Ovary (tissue), 10 donors: ENCODE measurements at places on chromosomes 6 and 20.

DNA sequence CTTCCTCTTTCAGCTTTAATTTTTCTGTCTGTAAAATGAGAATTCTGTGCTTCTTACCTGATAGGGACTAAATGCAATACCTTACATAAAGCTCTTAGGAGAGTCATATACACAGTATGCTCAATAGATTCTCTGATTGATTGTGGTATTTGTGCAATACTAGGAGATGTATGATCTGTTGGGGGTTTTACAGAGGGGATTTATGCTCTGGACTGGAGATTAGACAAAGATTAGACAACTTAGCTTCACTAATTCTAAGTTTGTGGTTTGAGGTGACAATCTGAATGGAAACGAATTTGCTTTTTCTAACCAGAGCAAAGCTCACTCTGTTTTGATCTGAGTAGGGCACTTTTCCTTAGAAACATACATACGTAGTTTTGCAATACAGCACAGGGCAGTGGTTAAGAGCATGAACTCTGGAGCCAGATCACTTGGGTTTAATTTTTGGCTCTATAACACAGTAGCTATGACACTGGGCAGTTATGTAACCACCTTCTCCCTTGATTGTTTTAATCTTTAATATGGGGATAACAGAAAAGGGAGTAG, 126.2 kb downstream of the RNF144B start:
- no peak for DNase-seq

- no peak for DNase-seq
These were observed 84.4 kb downstream of the MLIP start for GRCh38 chr6:54195637-54196036.

GRCh38 chr6:111710439-111710838, 104.8 kb upstream of the TRAF3IP2 start:
- DNase-seq = no peak

- no peak for DNase-seq
These were observed 6.1 kb upstream of the ULBP2 start for GRCh38 chr6:149935668-149936067.

GRCh38 chr6:136429264-136430065, 120.8 kb downstream of the MAP7 start:
- DNase-seq = no peak

DNA sequence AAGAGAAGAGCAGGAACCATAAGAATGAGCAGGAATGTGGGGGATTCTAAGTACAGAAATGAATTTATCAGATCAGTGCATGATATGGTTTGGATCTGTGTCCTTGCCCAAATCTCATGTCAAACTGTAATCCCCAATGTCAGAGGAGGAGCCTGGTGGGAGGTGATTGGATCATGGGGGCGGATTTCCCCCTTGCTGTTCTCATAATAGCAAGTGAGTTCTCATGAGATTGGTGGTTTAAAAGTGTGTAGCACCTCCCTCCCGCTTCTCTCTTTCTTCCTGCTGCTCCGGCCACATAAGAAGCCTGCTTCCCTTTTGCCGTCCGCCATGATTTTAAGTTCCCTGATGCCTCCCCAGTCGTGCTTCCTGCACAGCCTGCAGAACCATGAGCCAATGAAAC, 49.2 kb downstream of the KHDC1L start:
- DNase-seq = no peak

DNA sequence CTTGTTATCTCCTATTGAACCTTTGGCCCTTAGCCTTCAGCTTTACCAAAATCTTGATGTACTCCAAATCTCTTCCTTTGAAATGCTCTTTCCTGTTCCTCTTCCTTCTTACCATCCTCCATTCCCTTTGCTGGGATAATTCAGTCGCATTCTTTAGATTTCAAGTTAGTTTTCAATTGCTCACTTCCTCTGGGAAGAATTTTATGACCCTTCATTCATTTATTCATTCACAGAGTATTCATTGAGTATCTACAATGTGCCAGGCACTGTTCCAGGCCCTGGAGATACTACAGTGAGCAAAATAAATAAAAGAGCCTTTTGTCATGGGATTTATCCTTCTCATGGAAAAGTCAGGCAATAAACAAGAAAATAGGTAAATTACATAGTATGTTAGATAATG, 548.2 kb upstream of the FLRT3 start:
- DNase-seq = no peak

GRCh38 chr6:16240589-16241320, 2.4 kb downstream of the GMPR start:
- no peak for DNase-seq

- DNase-seq = no peak
These were observed 205.8 kb downstream of the ISM1 start for GRCh38 chr20:13426870-13427269.

DNA sequence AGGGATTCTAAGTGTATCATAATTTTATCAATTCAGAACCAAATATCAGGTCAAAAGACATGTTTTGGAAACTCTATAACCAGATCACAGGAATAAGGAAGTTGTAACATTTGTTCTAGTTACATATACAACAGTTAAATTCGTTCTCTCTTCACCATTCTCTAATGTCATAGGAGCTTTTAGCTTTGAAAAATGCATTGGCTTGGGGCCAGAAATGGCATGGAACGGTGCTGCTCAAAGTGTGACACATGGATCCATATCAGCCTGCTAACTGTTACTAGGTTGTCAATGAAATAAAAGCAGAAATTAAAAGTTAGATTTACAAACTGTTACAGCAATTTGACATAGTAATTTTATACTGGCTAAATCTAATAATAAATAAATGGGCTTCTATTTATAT, 120.3 kb downstream of the LCA5 start:
- no peak for DNase-seq

DNA sequence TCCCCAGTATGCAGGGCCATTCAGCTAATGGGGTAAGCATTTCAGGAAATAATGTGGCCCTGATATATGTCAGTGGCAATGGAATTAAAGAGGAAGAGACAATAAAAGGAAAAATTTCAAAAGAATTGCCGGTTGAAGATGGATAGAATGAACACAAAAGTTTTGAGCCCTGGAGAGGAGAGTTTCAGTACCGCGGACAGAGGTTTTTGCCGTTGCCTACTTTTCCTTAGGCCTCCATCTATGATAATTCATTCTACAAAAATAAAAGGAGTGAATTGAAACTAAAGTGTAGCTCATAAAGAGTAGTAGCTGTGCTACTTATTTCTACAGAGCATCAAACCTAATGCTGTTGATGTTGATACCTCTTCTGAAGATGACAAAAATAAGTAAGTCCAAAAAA, 140.7 kb downstream of the RNASET2 start:
- no peak for DNase-seq

- no peak for DNase-seq
These were observed 310.0 kb downstream of the ESR1 start for GRCh38 chr6:152117156-152118133.

DNA sequence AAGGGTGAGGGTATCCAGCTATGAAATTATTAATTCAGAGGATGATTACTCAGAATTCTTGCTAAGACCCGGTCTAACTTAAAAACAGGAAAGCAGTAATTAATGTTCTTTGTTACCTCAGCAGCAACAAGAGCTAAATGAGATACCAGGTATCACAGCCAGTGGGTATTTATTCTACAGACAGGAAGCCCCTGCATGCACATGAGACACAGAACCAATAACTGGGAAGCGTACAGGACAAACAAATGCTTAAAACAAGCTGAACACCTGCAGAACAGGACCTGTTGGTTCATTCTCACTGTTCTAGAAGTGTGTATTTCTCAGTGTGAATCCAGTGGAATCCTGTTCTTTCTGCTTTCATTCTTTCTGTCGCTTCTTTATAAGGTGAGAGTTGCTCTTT, 30.9 kb downstream of the SCML4 start:
- DNase-seq = no peak

- no peak for DNase-seq
These were observed 10.2 kb downstream of the FOXC1 start for GRCh38 chr6:1619673-1620503.

DNA sequence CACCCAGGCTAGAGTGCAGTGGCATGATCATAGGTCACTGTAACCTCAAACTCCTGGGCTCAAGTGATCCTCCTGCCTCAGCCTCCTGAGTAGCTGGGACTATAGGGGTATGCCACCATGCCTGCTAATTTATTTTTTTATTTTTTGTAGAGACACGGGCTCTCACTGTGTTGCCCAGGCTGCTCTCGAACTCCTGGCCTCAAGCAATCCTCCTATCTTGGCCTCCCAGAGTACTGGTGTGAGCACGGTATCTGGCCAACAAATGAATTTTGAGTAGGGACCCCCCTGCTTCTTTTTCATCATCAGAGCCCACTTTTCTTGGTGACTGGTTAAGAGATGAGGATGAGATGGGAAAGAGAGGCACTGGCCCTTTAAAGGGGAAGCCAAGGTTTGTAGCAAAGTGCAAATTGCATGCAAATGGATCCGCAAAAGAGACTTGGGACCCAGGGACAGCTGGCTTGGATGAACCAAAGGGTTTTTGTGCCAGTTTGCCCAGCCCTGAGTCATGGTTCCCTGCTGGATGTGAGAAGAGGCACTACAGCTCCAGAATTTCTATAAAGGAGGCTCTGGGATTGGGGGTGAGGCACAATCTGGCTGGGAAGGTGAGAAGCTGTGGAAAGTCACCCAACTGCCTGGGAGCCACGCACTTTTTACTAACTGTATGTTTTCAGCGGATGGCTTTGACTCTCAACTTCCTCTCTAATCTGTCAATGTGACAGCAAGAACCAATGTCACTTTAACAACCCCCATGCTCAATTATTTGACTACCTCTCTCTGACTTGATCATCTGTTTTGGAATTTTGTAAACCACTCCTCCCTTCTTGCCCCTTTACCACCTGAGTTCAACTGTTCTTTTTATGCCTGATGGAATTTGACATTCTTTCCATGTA, 58.7 kb upstream of the RNF24 start:
- peak; percentile 5 for DNase-seq

GRCh38 chr20:2775139-2775538, 25.3 kb downstream of the CPXM1 start:
- no peak for DNase-seq

DNA sequence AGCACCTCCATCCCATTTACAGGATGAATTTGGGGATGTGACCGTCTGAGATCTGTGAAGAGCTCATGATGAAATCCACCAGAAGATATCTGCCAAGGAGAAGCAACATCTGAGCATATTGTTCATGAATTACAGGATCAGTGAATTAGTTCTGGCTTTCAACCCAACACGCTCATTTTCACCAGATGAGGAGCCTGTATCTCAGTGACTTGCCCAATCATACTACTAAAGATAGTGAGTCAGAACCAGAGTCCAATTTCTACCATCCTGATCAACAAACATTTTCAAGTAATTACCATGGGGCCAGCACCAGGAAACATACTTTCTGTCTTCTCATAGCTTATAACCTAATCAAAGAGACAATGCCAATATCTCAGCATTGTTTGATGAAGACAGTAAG, 116.6 kb downstream of the ZDHHC14 start:
- DNase-seq = no peak

GRCh38 chr6:33661106-33661838, 40.1 kb downstream of the ITPR3 start:
- DNase-seq = no peak

GRCh38 chr6:20931093-20931492, 396.8 kb downstream of the CDKAL1 start:
- DNase-seq = no peak

DNA sequence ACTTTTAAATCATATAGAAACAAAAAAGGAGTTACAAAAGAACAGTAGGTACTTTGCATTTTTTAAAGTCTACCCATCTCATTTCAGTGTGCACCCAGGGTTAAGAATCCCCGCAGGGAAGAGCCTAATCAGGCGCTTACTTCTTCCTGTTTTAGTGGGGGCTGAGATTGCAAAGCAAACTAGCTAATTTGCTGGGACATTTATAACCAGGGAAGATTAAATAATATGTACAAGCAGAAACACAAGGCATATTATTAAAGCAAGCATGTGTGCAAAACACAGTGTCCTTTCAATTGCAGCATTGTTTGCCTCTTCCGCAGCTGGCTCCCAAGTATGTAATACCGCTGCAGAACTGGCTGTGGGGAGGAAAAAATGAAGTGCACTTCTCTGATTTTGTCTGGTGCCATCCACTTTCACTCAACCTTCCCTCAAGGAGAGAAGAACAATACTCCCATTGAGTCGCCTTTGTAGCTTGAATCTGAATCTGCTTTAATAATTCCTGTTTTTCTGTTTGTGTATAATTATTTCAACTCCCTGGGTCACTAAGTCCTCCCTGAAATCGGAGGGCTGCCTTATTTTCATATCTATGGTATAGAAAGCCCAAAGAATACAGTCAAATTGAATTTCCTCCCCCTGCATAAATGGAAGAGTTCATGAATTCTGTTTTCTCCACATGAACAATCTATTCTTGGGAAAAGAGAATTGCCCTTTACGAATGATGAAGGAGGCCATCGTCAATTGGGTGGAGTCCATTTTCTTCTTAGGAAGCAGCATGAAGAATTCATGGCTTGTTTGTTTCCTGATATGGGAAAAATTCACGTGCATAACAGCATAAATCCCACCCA, 23.3 kb upstream of the BCAS1 start:
- DNase-seq = no peak
